Fibroblast of pulmonary artery (primary cell): ENCODE measurements at places on chromosomes 1 and 21.

- no peak for DNase-seq
These were observed 435.7 kb upstream of the VAMP3 start for GRCh38 chr1:7335224-7335879.

GRCh38 chr1:31822766-31823165 is 6.9 kb upstream of the SPOCD1 start:
- DNase-seq: peak; percentile 72

DNA sequence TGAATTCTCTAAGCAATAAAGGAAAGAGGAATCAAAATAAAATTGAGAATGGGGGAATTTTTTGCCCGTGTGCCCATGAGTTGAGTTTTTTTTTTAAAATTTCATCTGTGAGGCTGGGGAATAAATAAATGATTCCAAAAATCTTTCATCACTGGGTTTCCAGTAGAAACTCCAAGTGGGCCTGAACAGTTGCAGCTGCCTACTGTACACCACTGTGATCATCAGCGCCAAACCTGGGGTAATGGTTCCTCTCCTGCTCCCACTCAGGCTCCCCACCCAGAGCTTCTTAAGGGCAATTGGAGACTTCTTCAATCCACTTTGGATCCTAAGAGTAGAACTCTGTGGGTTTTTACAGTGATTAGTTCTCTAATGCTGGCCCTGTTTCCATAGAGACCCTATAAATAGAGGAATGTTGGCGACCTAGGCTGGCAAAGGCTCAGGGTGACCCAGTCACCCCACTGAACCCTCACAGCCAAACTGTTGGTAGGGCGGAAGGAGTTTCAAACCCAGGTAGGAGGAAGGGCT is 9.3 kb downstream of the TMCC2 start:
- no peak for DNase-seq

DNA sequence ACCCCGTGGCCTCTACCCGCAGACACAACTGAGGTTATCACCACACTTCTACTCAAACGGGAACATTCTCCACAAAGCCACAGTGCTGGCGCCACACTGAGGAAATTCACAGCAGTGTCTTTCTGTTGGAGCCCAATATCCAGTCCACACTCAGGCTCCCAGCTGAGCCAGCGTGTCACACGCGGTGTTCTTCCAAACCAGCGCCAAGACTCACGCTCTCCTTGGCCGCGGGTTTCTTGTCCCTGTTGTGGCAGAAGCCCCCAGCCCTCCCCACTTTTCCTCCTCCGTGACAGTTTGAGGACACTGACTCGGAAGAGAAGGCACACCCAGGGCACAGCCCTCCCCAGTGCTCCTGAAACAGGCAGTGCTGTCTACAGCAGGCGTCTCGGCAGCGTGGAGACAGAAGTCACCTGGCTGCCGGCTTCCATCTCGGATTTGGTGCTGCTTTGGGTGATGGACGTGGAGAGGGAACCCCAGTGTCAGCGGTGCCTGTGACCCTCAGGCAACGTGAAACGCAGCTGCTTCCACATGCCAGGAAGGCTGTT is 35.4 kb upstream of the AGPAT3 start:
- no peak for DNase-seq

DNA sequence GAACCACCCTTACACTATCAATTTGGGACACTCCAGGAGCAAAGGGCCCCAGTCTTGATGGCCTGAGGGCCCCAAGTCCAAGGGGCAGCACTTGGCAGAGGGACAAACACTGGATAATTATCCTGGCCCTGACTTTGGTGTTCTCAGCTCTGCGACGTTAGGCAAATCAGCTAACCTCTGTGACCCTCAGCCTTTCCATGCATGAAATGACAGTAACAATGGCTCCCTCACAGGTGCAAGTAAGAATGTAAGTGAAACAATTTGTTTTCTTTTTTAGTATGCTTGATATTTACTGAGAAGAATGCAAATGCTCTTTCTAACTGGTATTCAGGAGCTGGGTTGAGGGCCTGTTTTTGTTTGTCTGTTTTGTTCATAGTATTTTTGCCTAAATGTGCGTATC is 61.6 kb upstream of the PRDX6 start:
- no peak for DNase-seq

- DNase-seq: no peak
These were observed 607.0 kb downstream of the AGBL4 start for GRCh38 chr1:49416758-49417157.

- DNase-seq: no peak
These were observed 55.6 kb downstream of the CLSTN1 start for GRCh38 chr1:9767964-9768668.

DNA sequence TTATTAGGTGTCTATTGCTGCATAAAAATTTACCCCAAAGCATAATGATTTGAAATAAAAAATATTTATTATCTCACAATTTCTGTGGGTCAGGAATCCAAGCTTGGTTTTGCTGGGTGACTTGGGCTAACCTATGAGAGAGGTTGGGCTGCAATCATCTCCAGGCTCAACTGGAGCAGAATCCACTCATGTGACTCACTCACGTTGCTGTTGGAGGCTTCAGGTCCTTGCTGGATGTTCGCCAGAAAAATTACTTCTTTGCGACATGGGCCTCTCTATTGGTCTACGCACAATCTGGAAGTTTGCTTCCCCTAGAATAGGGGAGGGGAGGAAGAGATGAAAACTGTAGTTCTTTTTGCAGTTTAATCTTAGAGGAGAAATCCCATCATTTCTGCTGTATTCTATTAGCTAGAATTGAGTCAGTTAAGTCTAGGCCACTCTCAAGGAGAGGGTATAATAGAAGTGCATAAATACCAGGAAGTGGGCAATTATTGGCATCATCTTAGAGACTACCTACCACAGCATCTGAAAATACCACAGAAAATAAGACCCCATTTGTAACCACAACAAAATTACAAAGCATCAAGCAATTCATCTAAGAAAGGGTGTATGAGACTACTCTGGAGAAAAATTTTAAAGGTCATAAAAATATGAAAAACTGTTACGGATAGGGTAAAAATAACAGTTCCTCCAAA is 5.7 kb upstream of the FASLG start:
- peak; percentile 61 for DNase-seq

GRCh38 chr1:89698624-89699023 is 65.7 kb downstream of the LRRC8C start:
- DNase-seq: no peak
